ENCODE measurements at places on chromosomes 13 and 19.

DNA sequence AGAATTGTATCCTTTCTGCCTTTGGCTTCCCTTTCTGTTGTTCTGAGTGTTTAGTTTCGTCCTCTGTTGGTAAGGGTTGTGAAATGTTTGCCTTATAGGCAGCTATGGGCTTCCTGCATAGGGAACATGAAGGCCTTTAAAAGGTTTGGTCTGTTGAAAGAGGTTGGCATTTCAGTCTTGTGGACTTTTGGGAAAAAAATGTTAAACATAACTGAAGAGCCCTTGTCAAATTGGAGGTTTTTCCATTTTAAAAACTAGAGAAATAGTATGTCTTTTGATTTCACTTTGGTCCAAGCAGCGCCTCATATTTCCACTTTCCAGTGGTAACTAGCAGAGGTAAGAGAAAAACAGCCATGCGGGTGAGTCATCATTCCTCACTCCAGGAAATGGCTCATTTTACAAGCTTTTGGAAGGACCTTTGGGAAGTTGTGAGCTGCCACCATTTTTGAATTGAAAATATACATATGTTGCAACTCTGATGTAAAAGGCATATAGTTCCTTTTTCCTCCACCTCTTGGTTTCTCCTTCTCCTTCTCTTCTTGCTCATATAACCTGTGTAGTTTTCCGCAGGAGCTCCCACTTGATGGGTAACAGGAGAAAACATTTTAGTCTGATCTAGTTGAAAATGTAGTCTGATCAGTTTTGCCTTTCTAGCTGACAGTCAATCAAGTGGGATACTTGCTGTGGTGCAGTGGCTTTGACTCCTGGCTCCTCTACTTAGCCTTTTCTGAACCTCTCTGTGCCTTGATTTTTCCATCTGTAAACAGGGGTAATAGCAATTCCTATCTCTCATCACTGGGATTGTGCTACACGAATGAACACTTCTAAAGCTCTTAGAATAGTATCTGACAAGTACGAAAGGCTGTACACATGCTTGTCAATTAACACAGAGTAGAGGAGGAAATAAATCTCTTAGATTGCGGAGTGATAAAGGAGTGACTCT, 23.0 kb downstream of the GPC6 start:
- DNase-seq, result no peak

DNA sequence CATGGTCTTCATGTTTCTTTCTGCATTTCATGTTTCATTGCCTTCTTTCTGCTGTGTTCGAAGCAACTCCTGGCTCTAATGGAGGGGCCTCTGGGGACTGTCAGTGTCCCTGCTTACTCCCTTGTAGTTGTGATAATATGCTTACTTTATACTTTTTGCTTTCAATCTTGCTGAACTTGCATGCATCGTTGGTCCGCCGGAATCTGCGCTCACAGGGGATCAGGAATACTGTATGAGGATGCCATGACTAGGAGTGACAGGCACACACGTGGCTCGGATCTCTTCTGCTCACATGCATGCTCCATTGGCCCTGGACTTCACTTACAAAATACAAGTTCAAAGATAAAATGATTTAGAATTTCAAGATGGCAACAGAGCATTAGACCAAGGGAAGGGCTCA, 108.8 kb downstream of the SIPA1L3 start:
- DNase-seq, result no peak

DNA sequence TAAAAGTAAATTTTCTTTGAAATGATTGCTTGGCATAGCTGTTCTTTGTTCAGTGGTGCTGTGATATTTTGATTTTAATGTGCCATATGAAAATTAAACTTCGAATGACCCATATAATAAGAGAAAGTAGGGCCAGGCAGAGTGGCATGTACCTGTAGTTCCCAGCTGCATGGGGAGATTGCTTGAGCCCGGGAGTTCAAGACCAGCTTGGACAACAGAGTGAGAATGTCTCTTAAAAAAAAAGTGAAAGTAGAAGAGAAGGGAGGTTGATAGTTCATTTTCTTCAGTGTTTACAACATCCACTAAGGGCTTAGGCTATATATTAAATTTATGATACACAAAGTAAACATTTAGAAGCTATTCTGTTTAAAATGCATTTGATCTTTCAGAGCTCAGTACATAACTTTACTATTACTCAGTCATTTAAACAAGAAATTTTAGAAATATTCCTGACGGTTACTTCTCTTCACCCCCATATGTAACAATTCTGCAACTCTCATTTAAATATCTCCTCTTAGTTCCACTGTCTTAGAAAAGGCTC, 17.2 kb upstream of the RFC3 start:
- no peak for DNase-seq

DNA sequence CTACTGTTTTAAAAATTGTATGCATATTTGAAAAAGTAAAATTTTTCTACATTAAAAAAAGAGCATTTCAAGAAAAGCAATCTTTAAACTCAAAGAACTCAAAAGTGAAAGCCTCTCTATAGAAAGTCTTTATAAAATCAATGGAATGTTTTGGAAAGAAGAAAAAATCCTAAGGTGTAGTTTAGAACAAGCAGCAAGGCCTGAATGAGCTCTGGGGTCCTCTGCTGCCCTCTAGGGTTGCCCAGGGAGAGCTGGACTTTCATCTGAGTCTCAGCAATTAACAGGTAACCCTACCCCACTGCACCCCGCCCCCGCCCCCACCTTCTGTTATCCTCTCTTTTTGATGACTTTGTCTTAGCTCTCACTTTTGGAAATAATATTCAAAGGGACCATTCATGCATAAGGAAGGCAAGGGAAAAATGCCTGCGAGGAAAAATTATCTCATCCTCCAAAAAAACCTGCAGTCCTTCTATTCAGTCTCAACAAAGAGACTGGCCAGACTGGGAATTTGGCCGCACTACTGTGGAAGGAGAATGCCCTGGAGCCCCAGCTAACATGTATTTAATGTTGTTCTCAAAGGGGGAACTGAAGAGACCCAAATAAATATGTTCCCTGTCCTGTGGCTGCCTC, 24.1 kb downstream of the SLC25A30 start:
- DNase-seq, result peak; percentile 62

GRCh38 chr13:98504371-98504963, 72.4 kb downstream of the STK24 start:
- no peak for DNase-seq

DNA sequence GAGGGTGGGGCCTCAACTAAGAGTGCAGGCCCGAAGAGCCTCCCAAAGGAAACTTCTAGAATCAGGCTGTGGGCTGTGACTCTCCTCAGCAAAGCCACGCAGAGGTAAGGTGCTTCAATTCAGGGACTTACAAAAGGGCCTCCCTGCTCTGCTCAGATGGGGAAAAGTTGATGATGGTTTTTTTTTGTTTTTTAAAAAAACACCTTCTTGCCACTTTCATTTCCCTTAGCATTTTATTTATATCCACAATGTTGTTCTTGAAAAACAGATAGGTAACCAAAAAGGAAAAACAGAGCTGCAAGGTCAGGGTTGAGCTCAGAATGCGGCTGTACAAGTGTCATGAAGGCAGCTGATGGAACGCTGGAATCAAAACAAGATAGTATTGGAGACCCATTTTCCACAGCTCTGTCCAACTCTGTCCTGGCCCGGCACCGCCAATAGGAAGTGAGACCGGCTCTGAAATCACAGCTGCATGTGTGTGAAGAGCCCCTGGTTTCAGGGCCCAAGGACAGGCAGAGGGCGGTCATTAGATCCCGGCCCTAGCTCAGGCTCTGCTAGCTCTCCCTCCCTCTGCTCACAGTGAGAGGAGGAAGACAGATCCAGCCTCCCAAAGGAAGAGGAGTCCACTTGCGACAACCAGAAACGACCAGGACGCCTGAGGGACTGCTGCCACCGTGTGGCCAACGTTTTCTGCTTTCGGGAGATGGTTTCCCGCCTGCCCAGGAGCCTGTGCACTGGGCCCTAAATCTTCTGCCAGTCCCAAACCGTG, 58.3 kb downstream of the KLF2 start:
- DNase-seq, result peak; percentile 77

DNA sequence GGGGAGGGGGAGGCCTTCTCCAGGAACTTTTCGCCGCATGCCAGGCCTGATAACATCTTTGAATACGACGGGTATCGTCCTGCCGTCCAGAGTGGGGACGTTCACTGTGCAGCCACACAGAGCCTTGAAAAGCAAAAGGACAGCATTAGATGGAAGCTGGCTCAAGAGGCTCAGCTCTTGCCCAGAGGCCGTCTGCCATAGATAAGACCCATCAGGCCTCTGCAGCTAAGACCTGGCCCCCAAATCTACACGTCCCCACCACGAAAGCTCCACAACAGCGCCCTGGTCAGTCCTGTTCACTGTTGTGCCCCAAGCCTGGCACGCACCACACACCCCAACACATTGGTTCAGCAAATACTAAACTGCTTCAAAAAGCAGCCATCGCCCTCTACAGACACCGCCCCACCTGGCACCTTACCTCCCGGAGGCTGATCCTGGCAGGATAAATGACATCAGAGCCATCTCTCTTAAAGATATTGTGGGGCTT, 2.1 kb downstream of the DNAJB1 start:
- DNase-seq, result no peak

GRCh38 chr13:22944378-22944777, 236.4 kb upstream of the SGCG start:
- no peak for DNase-seq

GRCh38 chr13:66222926-66223325, 1007.2 kb downstream of the PCDH9 start:
- no peak for DNase-seq

DNA sequence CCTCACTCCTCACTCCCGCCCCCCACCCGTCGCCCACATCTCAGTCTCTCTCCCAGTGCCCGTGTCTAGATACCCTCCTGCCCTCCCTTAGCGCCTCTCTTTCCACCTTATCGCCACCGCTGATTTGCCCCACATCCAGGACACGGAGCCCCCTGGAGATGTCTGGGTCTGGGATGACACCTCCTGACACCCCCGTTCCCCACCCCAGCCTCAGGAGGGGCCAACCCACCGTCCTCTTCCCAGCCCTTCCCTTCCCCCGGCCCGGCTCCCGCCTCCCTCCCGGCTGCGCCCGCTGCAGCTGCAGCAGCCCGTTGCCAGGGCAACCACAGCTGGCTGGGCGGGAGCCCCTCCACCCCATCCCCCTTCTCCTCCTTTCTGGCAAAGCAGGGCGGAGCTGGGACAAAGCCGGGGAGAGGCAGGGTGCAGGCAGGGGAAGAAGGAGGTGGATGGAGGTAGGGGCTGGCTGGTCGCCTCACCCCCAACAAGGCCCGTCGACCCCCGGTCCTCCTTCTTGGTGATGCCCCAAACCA, 13.5 kb downstream of the DPF1 start:
- peak; percentile 67 for DNase-seq

DNA sequence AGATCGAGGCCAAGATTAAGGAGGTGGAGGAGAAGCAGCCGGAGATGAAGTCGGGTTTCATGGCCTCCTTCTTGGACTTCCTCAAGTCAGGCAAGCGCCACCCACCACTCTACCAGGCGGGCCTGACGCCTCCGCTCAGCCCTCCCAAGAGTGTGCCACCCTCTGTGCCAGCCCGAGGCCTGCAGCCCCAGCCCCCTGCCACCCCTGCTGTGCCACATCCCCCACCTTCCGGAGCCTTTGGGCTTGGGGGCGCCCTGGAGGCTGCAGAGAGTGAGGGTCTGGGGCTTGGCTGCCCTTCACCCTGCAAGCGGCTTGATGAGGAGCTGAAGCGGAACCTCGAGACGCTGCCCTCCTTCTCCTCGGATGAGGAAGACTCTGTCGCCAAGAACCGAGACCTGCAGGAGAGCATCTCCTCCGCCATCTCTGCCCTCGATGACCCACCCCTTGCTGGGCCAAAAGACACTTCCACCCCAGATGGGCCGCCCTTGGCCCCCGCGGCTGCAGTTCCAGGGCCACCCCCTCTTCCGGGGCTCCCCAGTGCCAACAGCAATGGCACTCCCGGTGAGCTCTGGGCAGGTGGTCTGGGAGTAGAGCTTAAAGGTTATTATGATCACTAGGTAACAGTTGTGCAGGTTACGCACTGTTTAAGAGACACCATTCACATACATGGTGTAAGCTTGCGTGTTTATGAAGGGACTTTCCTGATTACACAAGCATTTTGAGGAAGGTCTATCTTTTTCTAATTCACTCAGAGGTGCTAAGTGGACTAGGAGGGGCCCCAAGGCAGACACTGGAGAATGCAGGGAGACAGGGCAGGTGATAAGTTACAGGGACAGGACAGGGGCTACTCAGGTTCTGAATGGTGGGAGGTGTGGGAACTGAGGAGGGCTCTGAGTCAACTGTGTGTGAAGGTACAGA, 8.7 kb downstream of the PRR12 start:
- no peak for DNase-seq

- DNase-seq, result no peak
These were observed 4.4 kb upstream of the INTS6 start for GRCh38 chr13:51457086-51457815.

- peak; percentile 35 for DNase-seq
These were observed 4.9 kb downstream of the MEIS3 start for GRCh38 chr19:47414469-47414868.

DNA sequence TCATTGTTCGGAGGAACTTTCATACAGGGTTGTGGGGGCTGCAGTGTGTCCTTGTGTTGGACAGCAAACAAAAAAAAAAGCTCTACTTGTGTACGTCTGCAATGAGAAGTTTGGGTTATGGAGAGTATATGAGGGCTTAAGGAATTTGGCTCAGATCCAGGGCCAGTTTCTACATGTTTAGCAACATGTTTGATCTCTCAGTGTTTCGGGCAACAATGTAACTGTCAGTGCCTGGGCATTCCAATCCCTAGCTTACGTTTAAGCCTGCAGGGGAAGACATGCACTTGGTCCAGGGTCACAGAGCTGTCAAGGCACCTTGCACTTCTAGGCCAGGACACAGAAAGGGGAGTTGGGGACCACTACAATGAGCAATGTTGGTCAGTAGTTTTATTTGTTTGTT, 13.9 kb downstream of the ZNF543 start:
- DNase-seq, result no peak

- no peak for DNase-seq
These were observed 46.4 kb downstream of the RUBCNL start for GRCh38 chr13:46340631-46341111.

- peak; percentile 88 for DNase-seq
These were observed at the start of gene DOCK6 for GRCh38 chr19:11261971-11262839. DOCK6 (minus strand) TSS chr19:11262524; CDS start chr19:11262440, 84 bp downstream.

GRCh38 chr13:21538753-21539152, 65.2 kb downstream of the MICU2 start:
- no peak for DNase-seq

DNA sequence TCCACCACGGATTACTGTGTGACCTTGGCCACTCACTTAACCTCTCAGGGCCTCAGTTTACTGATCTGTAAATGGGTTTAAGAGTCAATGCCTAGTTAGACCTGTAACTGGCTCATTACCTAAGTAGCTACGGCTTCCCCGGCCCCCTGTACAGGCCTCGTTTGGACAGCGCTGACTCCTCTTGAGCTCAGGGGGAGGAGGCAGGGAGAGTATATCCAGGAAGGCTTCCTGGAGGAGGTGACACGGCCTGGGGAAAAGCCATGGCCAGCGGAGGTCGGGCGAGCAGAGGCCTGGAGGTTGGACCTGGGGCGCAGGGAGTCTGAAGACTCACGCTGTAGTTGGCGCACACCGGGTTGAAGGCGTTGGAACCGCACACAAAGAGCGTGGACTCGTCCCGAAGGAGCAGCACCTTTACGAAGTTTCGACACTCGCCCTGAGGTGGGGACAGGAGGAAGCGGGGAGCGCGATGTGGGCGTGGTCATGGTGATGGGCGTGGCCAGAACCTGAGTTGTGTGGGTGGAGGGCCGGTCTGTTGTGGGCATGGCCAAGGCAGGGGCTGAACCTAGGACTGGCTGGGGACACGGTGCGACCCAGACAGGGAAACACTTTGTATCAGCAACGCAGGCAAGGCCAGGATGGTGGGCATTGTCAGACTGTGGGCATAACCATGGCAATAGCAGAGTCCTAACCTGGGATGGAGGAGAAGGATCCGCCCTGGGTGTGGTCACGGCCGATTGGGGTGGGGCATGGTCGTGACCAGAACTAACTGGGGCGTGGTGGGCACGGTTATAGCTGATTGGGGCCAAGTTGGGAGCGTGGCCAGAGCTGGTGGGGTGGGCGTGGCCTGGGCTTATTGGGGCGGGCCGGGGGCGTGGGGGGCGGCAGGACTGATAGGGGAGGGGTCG, 3.6 kb downstream of the SEMA6B start:
- peak; percentile 91 for DNase-seq

All from K562 (cell line).